Karpas-422 (cell line): ENCODE measurements at places on chromosomes 4 and X. TPM values are rescaled to one million over a fixed set of nuclear protein-coding genes. Genes with fewer than 3 reads are reported as not detected.

- H3K4me1 ChIP-seq, result no peaks in the 10 kb centered on the region
- no peaks in the 10 kb centered on the region for H3K36me3 ChIP-seq
- DNase-seq, result no peak
- no peak overlapping the region for H3K27ac ChIP-seq
- H3K4me3 ChIP-seq, result no peak overlapping the region
- H3K27me3 ChIP-seq, result no peaks in the 10 kb centered on the region
Observed at GRCh38 chrX:74085642-74086236, 218.2 kb upstream of the ZCCHC13 start.

- H3K27ac ChIP-seq, result no peak overlapping the region
- H3K27me3 ChIP-seq, result no peaks in the 10 kb centered on the region
- no peak for DNase-seq
- H3K4me3 ChIP-seq, result no peak overlapping the region
Observed at GRCh38 chr4:142130666-142131065, 494.3 kb downstream of the IL15 start.

DNA sequence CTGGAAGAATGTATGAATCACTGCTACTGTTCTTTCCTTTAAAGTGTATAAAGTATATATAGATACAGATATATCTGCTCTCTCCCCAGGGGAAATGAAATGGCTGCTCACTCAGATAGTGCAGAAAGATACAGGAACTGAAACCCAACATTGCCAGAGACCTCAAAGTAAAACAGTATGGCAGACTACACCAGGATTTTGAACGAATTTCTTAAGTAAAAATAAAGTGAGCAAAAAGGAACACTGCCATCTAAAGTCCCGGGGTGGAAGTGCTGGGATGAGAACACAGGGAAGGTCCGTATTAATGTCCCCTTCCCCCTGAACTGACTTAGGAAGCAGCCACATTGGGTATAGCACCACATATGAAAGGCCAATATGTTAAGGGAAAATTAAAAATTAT is 93.4 kb downstream of the TMA16 start:
- no peaks in the 10 kb centered on the region for H3K27me3 ChIP-seq
- peak overlapping the region; percentile 91 for H3K27ac ChIP-seq
- peak overlapping the region; percentile 17; the same call in 1 of the 2 replicates for H3K4me3 ChIP-seq
- H3K4me1 ChIP-seq, result peaks cover 56% of the 10 kb centered on the region
- H3K36me3 ChIP-seq, result no peaks in the 10 kb centered on the region

The SPACA5 gene
- total RNA-seq, result not detected in 2 replicates

The MGAT4D gene
- not detected in 2 replicates for total RNA-seq

DNA sequence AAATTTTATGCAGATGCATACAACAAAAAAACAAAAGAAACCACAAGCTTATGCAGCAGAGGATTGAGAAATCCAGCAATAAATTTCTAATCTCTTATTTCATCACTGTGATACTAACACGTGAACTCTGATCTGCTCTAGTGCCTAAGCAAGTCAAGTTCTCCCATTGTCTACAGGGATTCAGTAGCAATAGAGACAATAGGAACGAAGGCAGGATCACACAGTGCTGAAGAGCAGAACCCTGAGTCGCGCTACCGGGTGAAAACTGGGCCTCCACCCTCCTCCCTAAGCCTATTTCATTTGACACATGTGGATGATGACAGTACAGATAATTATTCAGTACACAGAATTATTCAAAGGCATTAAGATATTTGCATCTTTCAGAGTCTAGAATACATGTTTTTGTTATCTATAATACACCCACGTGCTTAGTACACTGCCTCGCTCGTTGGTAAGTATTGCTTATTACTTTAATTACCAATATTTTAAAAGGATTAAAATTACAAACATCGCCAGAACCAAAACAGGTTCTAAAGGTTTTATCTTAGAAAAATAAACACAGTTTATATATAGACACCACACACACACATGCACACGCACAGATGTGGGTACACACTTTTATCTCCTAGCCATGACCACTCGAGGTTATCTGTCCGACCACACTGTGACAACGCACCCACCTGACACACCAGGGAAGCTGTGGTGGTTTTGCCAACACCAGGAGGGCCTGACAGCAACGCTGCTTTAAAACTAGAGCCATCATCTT is 60.1 kb downstream of the RFC1 start:
- H3K27ac ChIP-seq, result no peak overlapping the region
- peaks cover 54% of the 10 kb centered on the region for H3K36me3 ChIP-seq
- H3K27me3 ChIP-seq, result no peaks in the 10 kb centered on the region
- H3K4me3 ChIP-seq, result no peak overlapping the region
- no peak for DNase-seq

DNA sequence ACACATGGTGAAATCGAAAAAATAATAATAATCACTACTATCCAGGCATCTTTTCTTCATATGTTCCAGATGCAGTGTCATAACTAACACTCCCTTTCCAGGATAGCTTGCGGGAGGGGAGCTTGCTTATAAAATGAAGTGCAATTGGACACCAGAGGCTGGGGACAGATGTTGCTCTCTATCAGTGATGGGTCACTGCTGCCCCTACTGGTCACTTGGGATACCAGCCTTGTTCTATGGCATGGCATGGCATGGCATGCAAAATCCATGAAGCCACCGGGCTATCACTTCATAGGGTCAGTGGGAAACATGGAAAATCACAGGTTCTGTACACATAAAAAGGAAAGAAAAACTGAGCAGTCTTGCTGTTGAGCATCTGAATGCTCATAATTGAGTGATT is 168.1 kb downstream of the GLRA2 start:
- H3K4me3 ChIP-seq, result no peak overlapping the region
- H3K4me1 ChIP-seq, result peaks cover 7% of the 10 kb centered on the region
- H3K27ac ChIP-seq, result no peak overlapping the region
- no peaks in the 10 kb centered on the region for H3K27me3 ChIP-seq
- no peaks in the 10 kb centered on the region for H3K36me3 ChIP-seq
- peak; percentile 85 for DNase-seq

DNA sequence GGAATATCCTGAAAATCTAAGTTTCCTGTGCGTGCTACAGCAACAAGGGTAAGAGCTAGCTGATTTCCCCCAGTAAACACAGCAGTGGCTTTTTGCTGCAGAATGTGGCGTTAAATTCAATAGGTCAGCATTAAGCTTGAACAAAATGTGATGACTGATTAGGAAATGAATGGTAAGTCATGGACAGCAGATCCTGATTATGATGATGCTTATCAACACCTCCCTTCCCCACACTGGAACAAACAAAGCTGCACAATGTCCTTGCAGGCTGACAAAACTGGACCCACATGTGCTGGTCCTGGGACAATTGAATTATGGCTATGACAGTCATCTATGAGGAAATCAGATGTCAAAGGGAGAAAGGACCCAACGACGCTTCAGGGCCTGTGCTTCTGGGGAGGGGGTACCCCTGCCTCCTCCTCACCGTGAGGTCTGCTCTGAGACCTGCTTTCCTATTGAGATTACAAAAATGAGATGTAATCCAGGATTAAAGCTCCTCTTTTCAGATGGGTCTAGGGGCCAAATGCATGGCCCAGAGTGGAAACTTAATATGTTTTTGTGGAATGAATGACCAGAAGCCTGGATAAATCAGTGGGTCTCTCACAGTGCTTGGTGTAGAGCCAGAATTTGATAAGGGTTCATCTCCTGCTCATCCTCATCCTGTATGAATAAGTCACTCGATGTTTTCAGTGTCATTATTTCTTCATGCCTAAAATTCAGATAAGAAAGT is 32.0 kb upstream of the BOD1L1 start:
- DNase-seq, result peak; percentile 10
- H3K27me3 ChIP-seq, result no peaks in the 10 kb centered on the region; the same call in 1 of the 2 replicates
- H3K27ac ChIP-seq, result no peak overlapping the region
- H3K4me3 ChIP-seq, result no peak overlapping the region

GRCh38 chrX:44152852-44153251 is 179.7 kb upstream of the NDP start:
- no peaks in the 10 kb centered on the region for H3K4me1 ChIP-seq
- no peak overlapping the region for H3K27ac ChIP-seq
- no peaks in the 10 kb centered on the region for H3K27me3 ChIP-seq
- no peak for DNase-seq
- H3K4me3 ChIP-seq, result no peak overlapping the region
- no peaks in the 10 kb centered on the region for H3K36me3 ChIP-seq

DNA sequence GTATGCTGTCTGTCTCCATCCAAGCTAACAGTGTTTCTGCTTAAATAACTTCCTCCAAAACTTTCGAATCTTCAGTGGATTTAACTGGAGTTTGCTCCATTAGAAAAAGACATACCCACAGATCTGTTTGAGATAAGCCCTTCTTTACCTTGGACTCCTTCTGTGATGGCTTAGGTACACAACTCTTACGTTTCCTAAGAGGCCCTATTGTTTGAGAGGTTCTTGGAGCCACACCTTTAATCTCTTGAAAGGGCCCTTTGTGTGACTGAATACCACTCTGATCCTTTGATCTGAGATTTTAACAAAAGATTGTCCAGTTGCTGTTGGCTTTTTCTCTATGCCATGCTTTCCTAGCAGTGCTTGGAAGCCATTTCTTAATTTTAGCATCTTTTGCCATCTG is 92.5 kb downstream of the AKAP4 start:
- no peak for DNase-seq
- no peaks in the 10 kb centered on the region for H3K27me3 ChIP-seq
- H3K4me1 ChIP-seq, result peaks cover 5% of the 10 kb centered on the region
- no peak overlapping the region for H3K27ac ChIP-seq
- H3K36me3 ChIP-seq, result no peaks in the 10 kb centered on the region
- H3K4me3 ChIP-seq, result no peak overlapping the region

DNA sequence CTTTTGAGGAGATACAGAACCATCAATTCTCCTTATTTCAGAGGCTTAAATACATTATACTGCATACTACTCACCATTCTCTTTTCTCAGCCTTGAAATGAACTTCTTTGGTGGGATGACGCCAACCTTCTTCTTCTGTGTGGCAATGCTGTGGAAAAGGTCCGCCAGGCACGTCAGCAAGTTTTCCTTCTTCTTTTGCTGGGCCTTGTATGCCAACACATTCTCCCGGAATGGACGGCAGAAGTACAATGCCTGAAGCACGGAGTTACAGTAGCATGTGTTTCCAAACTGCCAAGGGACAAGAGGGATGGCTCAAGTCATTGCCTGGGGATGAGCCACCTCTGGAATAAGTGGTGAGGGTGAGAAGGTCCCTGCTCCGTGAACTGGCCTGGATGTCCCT is 31.2 kb downstream of the USP46 start:
- no peak for DNase-seq
- no peaks in the 10 kb centered on the region for H3K27me3 ChIP-seq
- peaks cover 4% of the 10 kb centered on the region; the same call in 1 of the 2 replicates for H3K36me3 ChIP-seq
- no peaks in the 10 kb centered on the region for H3K4me1 ChIP-seq
- H3K27ac ChIP-seq, result no peak overlapping the region
- no peak overlapping the region for H3K4me3 ChIP-seq
